ENCODE measurements at places on chromosomes 13 and 19. TPM values are rescaled to one million over a fixed set of nuclear protein-coding genes. Genes with fewer than 3 reads are reported as not detected.

DNA sequence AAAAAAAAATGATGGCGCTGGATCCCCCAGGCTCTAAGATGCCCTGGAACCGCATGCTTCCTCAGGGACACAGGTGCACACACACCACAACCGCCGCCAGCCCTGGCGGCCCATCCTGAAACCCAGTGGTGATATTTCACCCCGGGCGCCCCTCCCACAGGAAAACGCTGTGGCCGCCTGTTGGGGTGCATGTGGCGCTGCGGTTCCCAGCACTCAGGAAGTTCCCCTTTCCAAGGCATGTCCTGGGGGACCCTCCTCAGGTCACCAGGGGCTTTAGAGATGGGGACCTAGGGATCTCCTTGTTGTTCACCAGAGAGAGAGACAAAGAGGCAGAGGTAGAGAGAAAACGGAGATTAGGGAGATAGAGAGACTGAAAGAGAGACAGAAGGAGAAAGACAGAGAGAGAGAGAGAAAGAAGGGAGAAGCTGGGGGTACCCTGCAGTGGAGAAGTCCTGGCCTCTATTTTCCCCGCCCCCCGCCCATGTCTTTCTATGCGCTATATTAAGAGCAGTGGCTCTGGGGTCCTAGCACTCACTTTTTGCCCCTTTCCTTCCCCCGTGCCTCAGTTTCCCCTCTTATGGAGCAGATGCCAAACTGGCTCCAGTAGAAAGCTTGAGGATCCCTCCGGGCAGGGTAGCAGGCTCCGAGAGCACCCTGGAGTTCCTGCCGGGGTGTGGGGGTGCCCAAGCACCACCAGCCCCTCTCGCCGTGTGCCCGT, 2.3 kb downstream of the ADGRE2 start:
- no peaks in the 10 kb centered on the region for H3K36me3 ChIP-seq
- H3K27me3 ChIP-seq, result no peaks in the 10 kb centered on the region
- H3K4me3 ChIP-seq, result no peak overlapping the region
- no peaks in the 10 kb centered on the region for H3K4me1 ChIP-seq

DNA sequence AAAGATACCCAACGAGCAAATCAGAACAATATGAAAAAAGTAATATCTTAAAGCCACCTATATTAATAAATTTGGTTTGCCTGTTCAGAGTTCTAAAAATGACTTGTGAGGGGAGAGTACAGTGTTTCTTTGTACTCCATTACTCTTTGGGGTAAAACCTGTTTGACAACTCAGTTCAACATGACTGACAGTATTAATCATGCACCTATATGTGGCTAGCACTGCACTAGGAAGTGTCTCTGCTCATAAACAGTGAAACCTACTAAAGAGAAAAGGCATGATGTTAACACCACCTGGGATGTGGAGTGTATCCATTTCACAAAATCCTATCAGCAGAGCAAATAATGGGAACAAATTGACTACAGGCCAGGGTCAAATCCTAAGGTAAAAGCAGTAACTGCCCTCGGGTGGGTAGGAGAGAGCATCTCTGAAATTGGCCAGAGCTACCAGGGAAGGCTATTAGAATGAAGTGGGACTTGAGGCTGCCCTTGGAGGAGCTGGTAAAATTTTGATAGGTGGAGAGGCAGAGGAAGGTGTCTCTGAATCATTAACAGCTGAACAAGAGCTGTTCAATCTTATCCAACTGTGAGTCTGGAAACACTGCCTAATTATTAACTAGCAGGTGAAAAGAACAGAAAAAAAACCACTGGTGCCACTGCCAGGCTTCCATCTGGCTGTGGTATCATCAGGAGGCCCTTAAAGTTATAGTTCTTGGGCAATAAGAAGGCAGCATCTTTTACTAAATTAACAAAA, 365.1 kb downstream of the DNAJC15 start:
- H3K4me1 ChIP-seq, result no peaks in the 10 kb centered on the region
- no peaks in the 10 kb centered on the region for H3K36me3 ChIP-seq
- DNase-seq, result no peak
- no peak overlapping the region for H3K27ac ChIP-seq
- H3K4me3 ChIP-seq, result no peak overlapping the region

DNA sequence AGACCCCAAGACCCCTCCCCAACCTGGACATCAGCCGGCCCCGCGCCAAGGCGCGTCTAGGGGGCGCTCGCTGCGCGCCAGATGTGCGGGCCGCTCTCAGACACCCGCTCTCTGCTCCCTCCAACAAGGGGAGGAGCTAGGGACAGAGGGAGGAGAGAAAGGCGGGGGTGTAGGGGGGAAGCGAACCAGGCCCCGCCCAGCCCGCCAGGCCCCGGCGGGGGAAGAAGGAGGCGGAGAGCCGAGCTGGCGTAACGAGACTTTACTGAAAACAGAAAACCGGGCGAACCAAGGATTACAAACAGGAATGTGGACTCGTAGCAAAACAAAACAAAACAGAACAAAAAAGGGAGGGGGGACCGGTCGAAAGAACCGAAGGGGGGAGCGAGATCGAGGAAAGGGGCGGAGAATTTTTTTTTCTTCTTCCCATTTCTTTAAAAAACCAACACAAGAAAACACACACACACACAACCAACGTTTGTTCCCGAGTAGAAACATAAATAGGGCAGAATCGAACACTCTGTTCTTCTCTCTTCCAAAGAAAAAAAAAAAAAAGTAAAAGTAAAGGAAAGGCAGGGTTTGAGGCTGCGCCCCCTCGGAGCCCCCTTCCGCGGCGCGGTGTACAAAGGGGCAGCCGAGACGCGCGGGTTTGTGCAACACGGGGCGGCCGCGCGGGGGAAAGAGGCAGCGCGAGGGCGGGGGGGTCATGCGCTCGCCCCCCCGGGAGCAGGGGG, 1.7 kb downstream of the JUND start:
- peaks cover 47% of the 10 kb centered on the region for H3K4me1 ChIP-seq
- DNase-seq, result peak; percentile 93
- H3K36me3 ChIP-seq, result peaks cover 14% of the 10 kb centered on the region
- H3K27me3 ChIP-seq, result no peaks in the 10 kb centered on the region
- H3K4me3 ChIP-seq, result peak overlapping the region; percentile 98

- peaks cover 11% of the 10 kb centered on the region for H3K27me3 ChIP-seq
- no peaks in the 10 kb centered on the region for H3K4me1 ChIP-seq
- no peak overlapping the region for H3K4me3 ChIP-seq
- H3K27ac ChIP-seq, result no peak overlapping the region
- no peaks in the 10 kb centered on the region for H3K36me3 ChIP-seq
- no peak for DNase-seq
These were observed 3.2 kb downstream of the SHC2 start for GRCh38 chr19:457636-458035.

GRCh38 chr19:47296036-47296435, 13.6 kb upstream of the C5AR1 start:
- no peak overlapping the region for H3K4me3 ChIP-seq
- DNase-seq, result peak; percentile 61
- no peaks in the 10 kb centered on the region for H3K36me3 ChIP-seq
- H3K27me3 ChIP-seq, result no peaks in the 10 kb centered on the region

GRCh38 chr13:48144413-48145035, 49.6 kb upstream of the MED4 start:
- no peaks in the 10 kb centered on the region for H3K36me3 ChIP-seq
- peaks cover 11% of the 10 kb centered on the region for H3K4me1 ChIP-seq
- DNase-seq, result peak; percentile 37
- H3K27me3 ChIP-seq, result no peaks in the 10 kb centered on the region
- no peak overlapping the region for H3K4me3 ChIP-seq

GRCh38 chr13:111211789-111212516, 96.8 kb downstream of the ARHGEF7 start:
- H3K27ac ChIP-seq, result no peak overlapping the region
- H3K4me3 ChIP-seq, result no peak overlapping the region
- no peak for DNase-seq
- no peaks in the 10 kb centered on the region for H3K27me3 ChIP-seq

- H3K27ac ChIP-seq, result no peak overlapping the region
- no peaks in the 10 kb centered on the region for H3K27me3 ChIP-seq
- no peak for DNase-seq
- H3K4me3 ChIP-seq, result no peak overlapping the region
- H3K4me1 ChIP-seq, result no peaks in the 10 kb centered on the region
These were observed 58.3 kb downstream of the TM9SF2 start for GRCh38 chr13:99559560-99559959.

DNA sequence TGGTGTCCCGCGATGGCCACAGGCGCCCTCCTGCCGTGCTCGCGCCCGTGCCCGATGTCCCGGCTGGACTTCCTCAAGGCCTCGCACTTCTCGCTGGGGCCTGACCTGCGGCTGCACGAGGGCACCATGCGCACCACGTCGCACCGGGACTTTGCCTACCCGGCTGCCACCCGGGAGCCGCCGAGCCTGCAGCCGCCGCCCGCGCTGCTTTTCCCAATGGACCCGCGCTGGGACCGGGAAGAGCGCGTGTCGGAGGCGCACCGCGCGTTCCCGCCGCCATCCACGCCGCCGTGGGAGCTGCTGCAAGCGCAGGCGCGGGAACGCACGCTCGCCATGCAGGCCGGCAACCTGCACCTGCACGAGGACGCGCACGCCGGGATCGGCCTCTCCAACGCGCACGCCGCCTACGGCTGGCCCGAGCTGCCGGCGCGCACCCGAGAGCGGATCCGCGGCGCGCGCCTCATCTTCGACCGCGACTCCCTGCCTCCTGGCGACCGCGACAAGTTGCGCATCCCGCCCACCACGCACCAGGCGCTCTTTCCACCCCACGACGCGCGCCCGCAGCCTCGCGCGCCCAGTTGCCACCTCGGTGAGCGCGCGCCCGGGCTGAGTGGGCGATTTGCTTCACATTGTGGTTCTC, 12.1 kb upstream of the PEX11G start:
- H3K36me3 ChIP-seq, result no peaks in the 10 kb centered on the region
- peaks cover 9% of the 10 kb centered on the region for H3K27me3 ChIP-seq
- H3K4me3 ChIP-seq, result no peak overlapping the region
- H3K4me1 ChIP-seq, result peaks cover 8% of the 10 kb centered on the region
- no peak overlapping the region for H3K27ac ChIP-seq

- H3K27ac ChIP-seq, result no peak overlapping the region
- H3K4me3 ChIP-seq, result no peak overlapping the region
- no peak for DNase-seq
- peaks cover 94% of the 10 kb centered on the region for H3K4me1 ChIP-seq
- H3K36me3 ChIP-seq, result peaks cover 45% of the 10 kb centered on the region
- no peaks in the 10 kb centered on the region for H3K27me3 ChIP-seq
These were observed 8.1 kb upstream of the CD79A start for GRCh38 chr19:41868989-41869300.

GRCh38 chr13:37795326-37795725, 74.2 kb downstream of the TRPC4 start:
- no peak overlapping the region for H3K4me3 ChIP-seq
- no peak overlapping the region for H3K27ac ChIP-seq
- no peaks in the 10 kb centered on the region for H3K36me3 ChIP-seq
- no peaks in the 10 kb centered on the region for H3K27me3 ChIP-seq
- H3K4me1 ChIP-seq, result no peaks in the 10 kb centered on the region

- no peaks in the 10 kb centered on the region for H3K4me1 ChIP-seq
- H3K4me3 ChIP-seq, result no peak overlapping the region
- H3K36me3 ChIP-seq, result no peaks in the 10 kb centered on the region
- H3K27me3 ChIP-seq, result no peaks in the 10 kb centered on the region
These were observed 360.9 kb downstream of the SLITRK5 start for GRCh38 chr13:88031980-88032559.

- DNase-seq, result no peak
- no peaks in the 10 kb centered on the region for H3K36me3 ChIP-seq
- H3K27ac ChIP-seq, result no peak overlapping the region
- H3K4me1 ChIP-seq, result peaks cover 3% of the 10 kb centered on the region
- no peaks in the 10 kb centered on the region for H3K27me3 ChIP-seq
These were observed 20.9 kb upstream of the ATP11A start for GRCh38 chr13:112668924-112669323.

- no peaks in the 10 kb centered on the region for H3K36me3 ChIP-seq
- no peak overlapping the region for H3K27ac ChIP-seq
- H3K4me3 ChIP-seq, result no peak overlapping the region
- no peaks in the 10 kb centered on the region for H3K4me1 ChIP-seq
These were observed 25.8 kb downstream of the CACNG6 start for GRCh38 chr19:54017261-54017660.

DNA sequence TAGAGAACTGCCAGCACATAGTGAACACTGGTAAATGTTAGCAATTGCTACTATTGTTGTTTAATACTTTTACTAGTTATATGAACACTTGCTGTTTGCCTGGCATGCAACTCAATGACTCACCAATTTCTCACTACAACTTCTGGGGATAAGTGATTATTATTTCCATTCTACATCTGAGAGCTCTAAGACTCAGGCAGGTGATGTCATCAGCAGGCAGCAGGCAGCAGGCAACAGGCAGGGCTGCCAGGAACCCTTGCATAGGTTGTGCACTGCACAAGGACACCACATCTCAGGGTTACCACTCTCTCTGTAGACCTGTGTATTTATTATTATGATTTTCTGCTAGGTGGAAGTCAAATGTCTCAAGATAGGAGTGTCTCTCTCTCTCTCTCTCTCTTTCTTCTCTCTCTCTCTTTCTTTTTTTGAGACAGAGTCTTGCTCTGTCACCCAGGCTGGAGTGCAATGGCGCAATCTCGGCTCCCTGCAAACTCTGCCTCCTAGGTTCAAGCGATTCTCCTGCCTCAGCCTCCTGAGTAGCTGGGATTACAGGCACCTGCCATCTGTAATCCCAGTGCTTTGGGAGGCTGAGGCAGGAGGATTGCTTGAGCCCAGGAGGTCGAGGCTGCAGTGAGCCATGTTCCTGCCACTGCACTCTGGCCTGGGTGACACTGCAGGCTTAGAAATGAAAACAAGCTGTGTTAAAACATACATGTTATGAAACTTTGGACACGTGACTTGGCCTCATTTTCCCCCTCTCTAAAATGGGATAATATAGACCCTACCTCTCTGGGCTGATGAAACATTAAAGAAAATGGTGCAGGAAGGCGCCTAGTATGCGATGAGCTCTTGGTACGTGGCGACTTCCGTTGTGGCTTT, 22.7 kb downstream of the HPN start:
- peaks cover 8% of the 10 kb centered on the region for H3K4me1 ChIP-seq
- no peaks in the 10 kb centered on the region for H3K36me3 ChIP-seq
- no peaks in the 10 kb centered on the region for H3K27me3 ChIP-seq

- H3K4me3 ChIP-seq, result no peak overlapping the region
- no peaks in the 10 kb centered on the region for H3K27me3 ChIP-seq
- H3K27ac ChIP-seq, result no peak overlapping the region
- H3K4me1 ChIP-seq, result peaks cover 8% of the 10 kb centered on the region
- no peak for DNase-seq
These were observed 8.3 kb downstream of the PRAM1 start for GRCh38 chr19:8494158-8494557.

GRCh38 chr19:56253737-56254136, 18.8 kb upstream of the EDDM13 start:
- H3K4me1 ChIP-seq, result no peaks in the 10 kb centered on the region
- no peak overlapping the region for H3K27ac ChIP-seq
- DNase-seq, result peak; percentile 20
- H3K4me3 ChIP-seq, result no peak overlapping the region

GRCh38 chr19:42277821-42278451, 8.9 kb downstream of the CIC start:
- no peaks in the 10 kb centered on the region for H3K27me3 ChIP-seq
- no peak overlapping the region for H3K27ac ChIP-seq
- peaks cover 6% of the 10 kb centered on the region for H3K36me3 ChIP-seq
- peaks cover 50% of the 10 kb centered on the region for H3K4me1 ChIP-seq
- H3K4me3 ChIP-seq, result no peak overlapping the region

The KLK2 gene
- not detected for total RNA-seq

The ZNF254 gene
- total RNA-seq, result 7.3 TPM

The SHKBP1 gene
- total RNA-seq, result 103 TPM

The FUT2 gene
- not detected for total RNA-seq

The FCAR gene
- not detected for total RNA-seq

The GRK1 gene
- total RNA-seq, result not detected

The PTH2 gene
- not detected for total RNA-seq

The CRLF1 gene
- not detected for total RNA-seq

The CCDC106 gene
- total RNA-seq, result 2.2 TPM

The FXYD5 gene
- 295 TPM for total RNA-seq

The ZNF578 gene
- total RNA-seq, result 1.9 TPM

All from CD8-positive, alpha-beta memory T cell (primary cell).